ENCODE measurements at places on chromosomes 1 and 21.

DNA sequence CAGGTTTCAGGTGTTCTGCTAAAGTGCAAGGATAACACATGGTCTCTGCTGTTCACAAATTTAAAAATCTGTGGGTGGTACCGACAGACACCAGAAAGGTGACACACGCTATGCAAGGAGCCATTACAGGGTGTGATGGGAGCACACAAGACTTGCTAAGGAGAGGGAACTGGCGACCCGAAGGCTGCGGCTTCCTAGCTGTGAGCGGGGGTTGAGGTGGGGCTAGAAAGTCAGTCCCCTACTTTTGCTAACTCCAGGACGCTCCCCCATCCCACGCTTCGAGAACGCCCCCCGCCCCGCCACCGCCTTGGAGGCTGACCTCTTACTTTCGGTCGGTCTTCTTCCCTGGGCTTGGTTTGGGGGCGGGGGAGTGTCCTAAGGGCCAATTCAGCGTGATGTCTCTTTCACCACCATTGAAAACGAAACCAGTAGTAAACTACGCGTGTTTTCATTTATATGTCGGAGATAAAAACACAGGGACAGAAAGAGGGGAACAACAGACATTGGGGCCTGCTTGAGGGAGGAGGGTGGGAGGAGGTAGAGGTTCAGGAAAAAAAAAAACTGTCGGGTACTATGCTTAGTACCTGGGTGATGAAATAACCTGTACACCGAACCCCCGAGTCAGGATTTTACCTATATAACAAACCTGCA, 1.1 kb downstream of the CKS1B start:
- DNase-seq, result peak; percentile 57

DNA sequence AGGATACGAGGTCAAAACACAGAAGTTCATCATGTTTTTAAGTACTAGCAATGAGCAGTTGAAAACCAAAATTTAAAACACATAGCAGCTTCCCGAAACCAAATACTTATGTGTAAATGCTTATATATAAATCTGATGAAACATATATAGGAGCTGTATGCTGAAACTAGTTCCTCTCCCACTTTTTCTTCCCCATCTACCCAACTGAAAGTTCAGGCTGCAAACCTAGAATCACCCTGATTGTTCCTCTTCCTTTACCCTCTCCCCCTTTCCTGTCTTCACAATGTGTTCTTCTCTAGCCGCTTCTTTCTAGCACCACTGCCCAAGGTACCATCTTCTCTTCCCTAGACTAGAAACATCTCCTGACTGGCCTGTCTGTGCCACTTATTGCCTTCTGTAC, 90.6 kb downstream of the ST3GAL3 start:
- no peak for DNase-seq

GRCh38 chr1:93963585-93963984, 54.4 kb upstream of the GCLM start:
- DNase-seq, result no peak

- no peak for DNase-seq
These were observed 51.0 kb downstream of the RPL5 start for GRCh38 chr1:92882819-92883218.

- no peak for DNase-seq
These were observed 9.9 kb upstream of the TRABD2B start for GRCh38 chr1:48007047-48007446.

- no peak for DNase-seq
These were observed 172.4 kb downstream of the NEGR1 start for GRCh38 chr1:72109916-72110315.

DNA sequence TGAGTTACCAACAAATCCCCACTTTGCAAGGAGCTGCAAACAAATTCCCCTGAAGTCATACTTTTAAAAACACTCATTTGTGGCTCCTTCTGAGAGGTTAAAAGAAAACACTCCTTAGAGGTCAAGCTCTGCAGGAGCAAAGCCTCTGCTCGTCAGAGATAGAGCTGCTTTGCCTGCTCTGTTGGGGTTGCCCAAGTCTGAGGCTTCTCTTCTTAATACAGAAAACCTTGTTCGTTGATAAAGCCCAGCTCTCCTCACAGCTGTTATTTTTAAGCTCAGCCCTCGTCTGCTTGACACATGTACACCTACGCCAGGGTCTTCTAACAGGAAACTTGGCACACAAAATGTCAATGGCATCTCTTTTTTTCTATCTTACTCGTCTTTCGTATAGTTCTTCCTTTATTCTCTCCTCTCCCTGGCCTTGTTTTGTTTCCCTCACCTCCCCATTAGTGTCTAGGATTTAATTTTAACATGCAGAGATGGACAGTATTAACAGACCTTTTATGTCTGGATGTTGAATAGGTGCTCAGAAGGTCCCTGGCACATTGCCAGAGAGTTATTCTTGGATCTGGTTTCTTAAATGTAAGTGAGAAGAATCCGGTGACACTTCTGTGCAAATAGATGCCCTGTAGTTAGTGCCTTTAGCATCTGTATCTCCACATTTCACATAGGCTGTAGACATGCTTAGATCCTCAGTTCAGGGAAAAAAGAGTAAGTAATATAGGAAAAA, 86.0 kb downstream of the LRRC53 start:
- no peak for DNase-seq

DNA sequence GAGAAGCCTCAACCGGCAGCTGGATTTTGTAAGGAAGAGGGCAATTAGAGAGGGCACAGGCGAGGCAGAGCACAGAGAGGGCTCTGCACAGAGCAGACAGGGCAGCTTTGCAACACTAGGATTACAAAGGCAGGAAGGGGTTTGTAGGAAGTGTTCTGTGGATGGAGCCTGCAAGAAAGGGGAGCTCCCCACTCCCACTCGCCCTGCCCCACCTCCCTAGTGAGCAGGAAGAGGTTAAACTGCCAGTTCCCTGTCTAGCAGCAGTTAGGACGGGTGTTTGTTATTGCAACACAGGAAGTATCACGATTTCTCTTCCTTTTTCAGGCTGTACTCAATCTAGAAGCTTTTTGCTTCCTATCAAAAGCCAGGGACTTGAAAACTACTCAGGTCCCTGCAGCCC, 63.3 kb upstream of the LRRC8D start:
- DNase-seq, result no peak

DNA sequence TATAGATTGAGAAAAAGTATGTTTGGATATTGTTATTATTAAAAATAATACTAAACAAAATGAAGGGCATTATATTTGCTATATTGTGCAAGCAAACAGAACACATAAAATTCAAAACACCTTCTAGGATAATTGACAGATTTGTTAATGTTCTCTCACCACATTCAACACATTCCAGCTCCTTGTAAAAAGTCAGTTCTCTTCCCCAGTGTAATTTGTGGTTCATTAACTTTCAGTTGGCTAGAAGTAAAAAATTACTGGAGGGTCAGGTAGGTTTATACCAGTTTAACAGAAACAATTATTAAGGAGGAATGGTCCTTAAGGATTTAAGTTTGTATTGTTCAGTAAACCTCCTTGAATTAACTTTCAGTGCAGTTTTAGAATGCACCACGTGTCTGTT, 1235.3 kb upstream of the ADGRL2 start:
- DNase-seq, result no peak

DNA sequence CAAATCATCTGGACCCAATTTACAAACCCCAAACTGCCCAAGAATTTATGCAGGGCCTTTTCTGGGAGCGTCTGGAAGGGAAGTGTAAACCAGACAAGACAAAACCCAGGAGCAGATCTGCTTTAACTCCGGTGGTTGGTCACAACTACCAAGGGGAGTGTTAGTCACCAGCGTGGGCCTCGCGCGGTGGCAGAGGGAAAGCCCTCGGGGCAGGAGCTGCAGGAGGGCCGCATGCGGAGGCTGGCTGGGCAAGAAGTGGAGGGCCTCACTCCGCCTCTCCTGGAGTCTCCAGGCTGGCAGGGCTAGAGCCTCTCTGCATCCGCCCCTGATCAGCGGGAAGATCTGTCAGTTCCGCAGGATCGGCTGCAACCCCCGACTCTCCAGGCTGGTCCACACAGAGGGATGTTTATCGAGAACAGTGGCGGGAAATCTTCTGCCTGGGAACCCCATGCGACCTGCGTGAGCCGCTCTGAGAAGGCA, 2.0 kb downstream of the COL24A1 start:
- DNase-seq, result no peak

DNA sequence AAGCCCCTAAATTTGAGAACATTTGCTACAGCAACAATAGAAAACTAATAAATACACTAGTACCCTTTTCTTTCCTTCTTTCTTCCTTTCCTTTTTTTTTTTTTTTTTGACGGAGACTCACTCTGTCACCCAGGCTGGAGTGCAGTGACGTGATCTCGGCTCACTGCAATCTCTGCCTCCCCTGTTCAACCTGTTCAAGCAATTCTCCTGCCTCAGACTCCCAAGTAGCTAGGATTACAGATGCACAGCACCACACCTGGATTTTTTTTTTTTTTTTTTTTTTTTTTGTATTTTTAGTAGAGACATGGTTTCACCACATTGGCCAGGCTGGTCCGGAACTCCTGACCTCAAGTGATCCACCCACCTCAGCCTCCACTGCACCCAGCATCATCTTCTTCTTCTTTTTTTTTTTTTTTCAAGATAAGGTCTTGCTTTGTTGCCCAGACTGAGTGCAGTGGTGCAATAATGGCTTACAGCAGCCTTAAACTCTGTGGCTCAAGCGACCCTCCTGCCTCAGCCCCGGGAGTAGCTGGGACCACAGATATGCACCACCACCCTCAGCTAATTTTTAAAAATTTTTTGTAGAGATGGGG, 19.6 kb upstream of the CBR3 start:
- no peak for DNase-seq

DNA sequence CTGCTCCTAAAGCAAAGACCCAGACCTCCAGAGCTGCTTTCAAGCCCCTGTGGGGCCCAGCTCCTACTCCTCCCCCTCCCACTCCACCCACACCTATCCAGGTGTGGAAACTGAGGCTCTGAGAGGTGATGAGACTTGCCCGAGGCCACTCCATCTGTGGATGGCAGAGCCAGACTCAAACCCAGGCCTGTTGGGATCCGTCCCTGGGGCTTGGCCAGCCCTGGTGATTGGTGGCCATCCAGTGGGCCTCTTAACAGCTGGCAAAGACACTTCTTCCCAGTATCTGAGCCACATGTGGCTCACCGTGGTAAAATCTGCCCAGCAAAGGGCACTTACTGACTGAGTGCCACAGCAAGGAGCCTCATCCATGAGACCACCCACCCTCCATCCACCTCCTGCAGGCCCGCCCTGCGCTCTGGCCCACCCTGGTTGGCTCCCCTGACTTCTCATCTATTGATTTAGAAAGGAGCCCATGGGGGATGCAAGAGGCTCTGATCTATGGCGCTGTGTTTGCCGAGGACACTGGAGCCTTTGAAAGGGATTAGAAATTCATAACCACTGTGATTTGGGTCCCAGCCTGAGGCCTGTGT, 398.5 kb downstream of the PTPRU start:
- no peak for DNase-seq

GRCh38 chr1:151779852-151780251, 10.4 kb downstream of the TDRKH start:
- no peak for DNase-seq

- DNase-seq, result no peak
These were observed 108.2 kb downstream of the LYPLAL1 start for GRCh38 chr1:219281831-219282230.

GRCh38 chr21:28769683-28770082, 223.0 kb downstream of the LTN1 start:
- DNase-seq, result no peak

GRCh38 chr1:19973616-19974015, 5.8 kb downstream of the PLA2G2A start:
- DNase-seq, result no peak

- no peak for DNase-seq
These were observed 16.1 kb upstream of the ARF1 start for GRCh38 chr1:228066416-228066815.

DNA sequence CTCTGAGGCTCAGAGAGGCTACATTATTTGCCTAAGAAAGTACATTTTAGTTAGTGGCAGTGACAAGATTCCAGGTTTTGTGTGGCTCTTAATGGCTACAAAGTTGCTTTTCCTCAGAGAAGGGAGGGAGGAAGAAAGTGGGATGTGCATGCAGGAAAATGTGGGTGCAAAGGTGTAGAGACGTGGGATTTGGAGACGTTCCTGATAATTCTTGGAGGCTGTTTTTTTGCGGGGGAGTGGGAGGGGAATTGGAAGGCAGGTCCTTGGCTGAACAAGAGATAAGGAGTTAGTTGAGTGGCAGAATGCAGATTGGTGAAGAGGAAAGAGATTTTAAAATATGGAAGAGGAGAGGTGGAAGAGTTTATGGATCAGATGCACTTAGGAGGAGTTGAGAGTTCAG, 258.1 kb downstream of the GRIK3 start:
- DNase-seq, result no peak

- no peak for DNase-seq
These were observed 21.1 kb downstream of the TBX19 start for GRCh38 chr1:168301664-168302320.

GRCh38 chr1:76066394-76066793, 8.2 kb upstream of the ST6GALNAC3 start:
- DNase-seq, result no peak

- DNase-seq, result no peak
These were observed at the start of gene UAP1 for GRCh38 chr1:162561616-162562469. Gene UAP1, plus strand, starts transcription at chr1:162561722. Its CDS starts 4,347 bp downstream, at chr1:162566069.

DNA sequence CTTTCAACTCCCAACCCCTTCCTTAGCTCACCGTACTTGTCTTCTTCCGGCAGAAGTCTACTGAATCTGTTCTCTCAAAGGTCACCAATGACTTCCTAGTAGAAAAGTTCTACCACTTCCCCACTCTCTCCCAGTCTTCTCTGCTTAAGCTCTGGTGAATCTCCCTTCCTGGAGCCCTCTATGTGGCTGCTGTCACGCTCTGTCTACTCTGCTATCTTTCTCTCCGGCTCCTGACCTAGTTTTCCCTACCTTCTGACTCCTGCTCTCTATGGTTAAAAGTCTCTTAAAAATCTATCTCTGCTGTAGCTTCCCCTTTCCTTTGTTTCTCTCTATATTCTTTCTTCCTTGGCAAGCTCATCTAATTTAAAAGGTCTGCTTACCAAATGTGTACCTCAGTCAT, 350.1 kb upstream of the GREM2 start:
- DNase-seq, result no peak

DNA sequence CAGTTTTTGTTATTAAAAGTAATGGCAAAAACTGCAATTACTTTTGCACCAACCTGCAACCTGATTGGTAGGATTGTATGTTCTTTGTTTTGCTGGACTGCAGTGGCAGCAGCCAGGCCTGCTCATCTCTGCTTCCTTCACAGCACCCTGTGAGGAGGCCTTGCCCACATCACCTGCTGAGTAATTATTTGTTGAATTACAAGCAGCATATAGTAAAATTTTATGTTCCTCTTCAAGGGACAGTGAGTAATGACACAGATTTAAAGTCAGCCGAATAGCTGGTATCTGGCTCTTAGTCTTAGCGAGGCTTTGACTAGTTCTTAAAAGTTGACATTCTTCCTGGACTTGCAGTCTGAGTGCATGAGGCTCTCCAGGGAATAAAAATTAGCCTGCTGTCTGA, 435.1 kb downstream of the PRDM2 start:
- no peak for DNase-seq
